ENCODE measurements at places on chromosomes 7 and 10. TPM values are rescaled to one million over a fixed set of nuclear protein-coding genes. Genes with fewer than 3 reads are reported as not detected.

DNA sequence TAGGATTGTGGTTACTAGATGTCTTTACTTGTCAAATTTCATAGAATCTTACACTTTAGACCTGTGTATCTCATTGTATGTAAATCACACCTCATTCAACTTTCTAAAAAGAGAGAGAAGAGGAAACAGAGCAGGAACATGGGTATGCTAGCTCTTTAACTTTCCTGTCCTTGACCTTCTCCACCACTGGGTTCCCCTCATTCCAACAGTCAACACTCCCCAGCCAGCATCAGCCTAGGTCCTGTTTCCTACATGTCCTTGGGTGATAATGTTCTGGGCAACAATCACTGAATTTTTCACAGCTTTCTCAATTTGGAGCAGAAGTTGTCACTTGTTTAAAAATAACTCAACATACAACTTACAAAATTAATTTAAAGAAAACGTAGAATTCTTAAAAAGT lies 9.2 kb upstream of the UNC5B start:
- no peaks in the 10 kb centered on the region for H3K36me3 ChIP-seq
- no peak overlapping the region for H3K27ac ChIP-seq
- H3K4me3 ChIP-seq, result no peak overlapping the region
- H3K4me1 ChIP-seq, result no peaks in the 10 kb centered on the region
- peaks cover 79% of the 10 kb centered on the region for H3K27me3 ChIP-seq

DNA sequence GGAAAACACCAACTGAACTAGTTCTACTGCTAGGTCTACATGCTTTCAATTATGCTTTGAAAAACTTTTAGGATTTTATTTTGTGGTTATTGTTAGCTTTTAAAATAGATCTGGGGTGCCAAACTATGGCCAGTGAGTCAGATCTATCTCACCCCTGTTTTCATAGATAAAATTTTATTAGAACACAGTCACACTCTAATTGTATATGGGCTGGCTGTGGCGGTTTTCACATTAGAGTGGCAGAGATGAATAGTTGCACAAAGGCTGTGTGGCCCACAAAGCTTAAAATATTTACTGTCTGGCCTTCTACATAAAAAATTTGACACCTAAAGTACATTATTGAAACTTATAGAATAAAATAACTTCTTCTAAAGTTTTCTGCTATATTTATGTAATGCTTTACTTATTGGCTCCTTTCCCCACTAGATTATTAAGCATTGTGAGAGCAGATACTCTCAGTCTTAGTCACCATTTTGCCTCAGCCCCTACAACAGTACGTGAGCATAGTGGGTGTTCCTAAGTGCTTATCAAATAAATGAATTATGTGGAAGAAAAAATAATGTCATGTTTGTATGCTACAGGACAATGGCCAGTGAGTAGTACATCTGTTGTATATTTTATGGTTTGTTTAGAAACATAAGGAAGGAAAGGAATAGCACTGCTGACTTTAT lies 5.4 kb upstream of the SUV39H2 start:
- no peak overlapping the region for H3K27ac ChIP-seq
- H3K4me3 ChIP-seq, result no peak overlapping the region
- peaks cover 13% of the 10 kb centered on the region for H3K36me3 ChIP-seq
- no peak for DNase-seq

The ZNF488 gene
- 0.55 TPM for total RNA-seq

- H3K4me1 ChIP-seq, result peaks cover 7% of the 10 kb centered on the region
- peak overlapping the region; percentile 28 for H3K4me3 ChIP-seq
- DNase-seq, result no peak
- peaks cover 63% of the 10 kb centered on the region for H3K27me3 ChIP-seq
Measured at GRCh38 chr7:88760136-88760515, 626 bp downstream of the ZNF804B start.

DNA sequence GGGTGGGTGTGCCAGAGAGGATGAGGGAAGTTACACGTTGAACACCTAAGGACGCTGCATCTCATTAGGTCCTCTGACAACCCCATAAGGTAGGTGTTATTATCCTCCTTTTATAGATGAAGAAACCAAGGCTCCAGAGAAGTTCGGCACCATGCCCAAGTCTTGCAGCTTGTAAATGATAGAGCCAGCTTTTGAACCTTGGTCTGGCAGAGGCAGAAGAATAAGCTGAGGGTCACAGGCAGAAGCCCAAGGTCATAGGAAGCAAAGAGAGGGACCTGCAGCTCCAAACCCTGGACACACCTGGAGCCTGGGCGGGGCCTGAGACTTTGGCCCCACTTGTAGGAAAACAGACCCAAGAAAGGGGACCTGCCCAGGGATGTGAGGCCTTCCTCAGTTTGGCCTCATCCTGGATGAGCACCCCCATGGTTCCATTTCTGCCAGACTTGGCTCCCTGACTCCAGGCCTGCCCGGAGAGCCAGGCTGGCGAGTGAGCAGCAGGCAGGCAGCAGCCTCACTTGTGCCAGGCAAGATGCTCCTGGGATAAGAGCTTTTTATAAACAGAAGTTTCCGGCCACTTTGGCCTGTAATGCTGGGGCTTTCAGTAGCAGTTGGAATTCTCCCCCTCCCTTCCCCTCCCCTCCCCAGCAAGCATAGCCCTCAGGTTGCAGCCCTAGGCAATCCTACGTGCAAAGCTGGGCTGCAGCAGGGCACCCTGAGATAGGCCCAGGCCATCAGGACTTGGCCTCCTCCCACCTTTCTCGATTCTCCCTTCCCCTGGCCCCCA lies 2.4 kb downstream of the KCNH2 start:
- no peak for DNase-seq
- peaks cover 16% of the 10 kb centered on the region for H3K4me1 ChIP-seq
- H3K27ac ChIP-seq, result no peak overlapping the region
- H3K4me3 ChIP-seq, result no peak overlapping the region
- H3K27me3 ChIP-seq, result peaks cover 29% of the 10 kb centered on the region
- H3K36me3 ChIP-seq, result no peaks in the 10 kb centered on the region

DNA sequence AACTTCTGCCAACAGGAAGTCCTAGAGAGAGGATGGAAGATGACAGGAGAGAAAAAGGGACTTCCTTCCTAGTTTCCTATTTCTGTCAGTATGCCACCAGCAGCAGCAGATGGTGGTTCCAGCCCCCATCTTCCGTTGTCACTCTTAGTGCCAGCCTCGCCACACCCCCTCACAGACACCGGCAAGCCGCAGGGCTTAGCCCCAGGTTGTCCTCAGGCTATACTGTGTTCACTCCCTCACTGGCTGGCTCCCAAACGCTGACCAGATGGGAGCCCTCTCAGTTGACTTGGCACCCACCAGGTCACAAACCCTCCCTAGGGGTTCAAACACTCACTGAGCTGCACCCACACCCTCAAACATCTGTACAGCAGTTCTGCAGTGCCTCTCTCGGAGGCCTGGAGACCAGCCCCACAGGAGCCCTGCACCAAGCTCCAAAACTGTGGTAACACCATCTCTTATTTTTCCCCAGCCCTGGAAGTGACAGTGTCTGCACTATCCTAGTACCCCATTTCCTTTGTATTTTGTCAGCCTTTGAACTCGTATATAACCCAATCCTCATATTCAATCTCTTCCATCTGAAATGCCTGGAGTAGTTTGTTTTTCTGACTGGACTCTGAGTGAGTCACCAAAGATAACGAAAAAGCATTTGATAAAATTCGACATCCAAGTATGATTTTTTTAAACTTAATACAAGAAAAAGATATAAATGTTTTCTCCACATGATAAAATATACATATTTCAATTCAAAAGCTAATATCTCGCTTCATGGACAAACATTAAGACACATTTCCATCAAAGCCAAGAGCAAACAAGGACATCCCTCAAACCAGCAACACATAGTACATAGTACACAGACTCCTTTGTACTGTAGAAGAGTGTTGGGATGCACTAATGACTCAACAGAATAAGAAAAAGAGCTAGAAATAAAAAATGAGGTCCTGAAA lies 34.5 kb downstream of the SMURF1 start:
- peaks cover 19% of the 10 kb centered on the region for H3K36me3 ChIP-seq
- H3K27ac ChIP-seq, result peak overlapping the region; percentile 63
- DNase-seq, result no peak
- peaks cover 73% of the 10 kb centered on the region for H3K4me1 ChIP-seq
- H3K4me3 ChIP-seq, result no peak overlapping the region

- no peak for DNase-seq
- H3K4me3 ChIP-seq, result no peak overlapping the region
- H3K27ac ChIP-seq, result no peak overlapping the region
- H3K36me3 ChIP-seq, result no peaks in the 10 kb centered on the region
Measured at GRCh38 chr7:19317461-19317860, 172.2 kb upstream of the FERD3L start.

The WDR37 gene
- total RNA-seq, result 13.6 TPM

The CLDN15 gene
- 11.4 TPM for total RNA-seq

The PRLHR gene
- total RNA-seq, result not detected

The ASZ1 gene
- total RNA-seq, result not detected

The CALML3 gene
- not detected for total RNA-seq

The SPDYE8 gene
- total RNA-seq, result not detected

- no peak overlapping the region for H3K27ac ChIP-seq
- no peaks in the 10 kb centered on the region for H3K36me3 ChIP-seq
- peaks cover 17% of the 10 kb centered on the region for H3K27me3 ChIP-seq
- DNase-seq, result no peak
Measured at GRCh38 chr10:43083764-43084163, 6.9 kb downstream of the RET start.

DNA sequence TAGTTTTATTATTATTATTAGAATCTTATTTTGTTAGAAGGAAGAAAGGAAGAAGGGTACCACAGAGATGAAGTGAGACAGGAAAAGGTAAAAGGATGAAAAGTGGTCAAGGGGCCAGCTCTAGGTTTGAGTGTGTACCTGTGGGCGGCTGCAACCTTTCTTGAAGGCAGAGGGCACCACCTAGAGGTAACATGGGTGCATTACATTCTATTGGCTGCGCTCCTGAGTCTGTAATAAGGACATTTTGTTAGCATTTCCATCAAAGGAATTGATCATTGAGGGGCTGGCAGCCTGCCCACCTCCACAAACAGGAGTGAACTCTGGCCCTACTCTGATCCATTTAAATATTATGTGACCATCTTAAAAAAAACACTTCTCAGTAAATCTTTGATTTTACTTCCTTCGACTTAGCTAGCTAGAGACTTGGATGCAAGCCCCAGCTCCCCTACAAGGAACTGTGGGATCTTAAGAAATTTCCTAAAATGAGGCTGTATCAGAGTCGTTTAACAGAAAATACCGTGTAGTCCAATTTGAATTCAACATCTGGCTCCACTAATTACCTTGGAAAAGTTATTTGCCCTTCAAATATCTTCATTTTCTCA lies 610.4 kb downstream of the IPMK start:
- H3K36me3 ChIP-seq, result peaks cover 3% of the 10 kb centered on the region
- peaks cover 57% of the 10 kb centered on the region for H3K27me3 ChIP-seq
- no peak for DNase-seq
- no peaks in the 10 kb centered on the region for H3K4me1 ChIP-seq
- H3K27ac ChIP-seq, result no peak overlapping the region

GRCh38 chr7:69800495-69800894 lies 202.2 kb downstream of the AUTS2 start:
- H3K4me3 ChIP-seq, result no peak overlapping the region
- no peak overlapping the region for H3K27ac ChIP-seq
- DNase-seq, result no peak

The CYP3A5 gene
- total RNA-seq, result not detected

The PTPN20 gene
- not detected for total RNA-seq

GRCh38 chr10:91856637-91857036 lies 52.6 kb downstream of the FGFBP3 start:
- H3K4me3 ChIP-seq, result no peak overlapping the region
- DNase-seq, result no peak
- H3K27ac ChIP-seq, result no peak overlapping the region
- no peaks in the 10 kb centered on the region for H3K27me3 ChIP-seq
- H3K4me1 ChIP-seq, result no peaks in the 10 kb centered on the region

The FAM25A gene
- not detected for total RNA-seq

GRCh38 chr10:106991091-106991490 lies 173.4 kb downstream of the SORCS1 start:
- no peak for DNase-seq
- H3K27me3 ChIP-seq, result no peaks in the 10 kb centered on the region
- H3K4me3 ChIP-seq, result no peak overlapping the region

- H3K4me3 ChIP-seq, result no peak overlapping the region
- DNase-seq, result no peak
- H3K36me3 ChIP-seq, result no peaks in the 10 kb centered on the region
Measured at GRCh38 chr7:80302636-80303035, 168.0 kb downstream of the GNAI1 start.

DNA sequence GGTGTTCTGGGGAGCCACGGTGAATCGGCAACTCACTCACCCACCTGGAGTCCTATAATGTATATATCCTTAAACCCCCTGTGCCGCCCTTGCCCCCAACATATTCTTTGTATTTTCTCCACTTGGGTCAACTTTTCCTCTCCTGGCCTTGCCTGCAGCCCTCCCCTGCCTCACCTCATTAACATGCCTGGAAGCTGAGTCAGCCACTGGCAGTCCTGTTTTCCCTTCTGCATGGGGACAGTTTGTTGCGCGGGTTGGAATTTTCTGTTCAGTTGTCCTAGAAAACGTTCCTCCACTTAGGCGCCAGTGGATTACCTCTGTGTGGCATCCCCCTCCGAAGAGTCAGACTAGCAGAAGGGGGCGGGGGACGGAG lies 97.4 kb downstream of the C10orf105 start:
- H3K36me3 ChIP-seq, result no peaks in the 10 kb centered on the region
- DNase-seq, result no peak
- H3K4me3 ChIP-seq, result no peak overlapping the region
- peaks cover 2% of the 10 kb centered on the region for H3K27me3 ChIP-seq
